NCI-H1930 (cell line): ENCODE measurements at places on chromosomes 16 and 17.

- DNase-seq = no peak
Observed at GRCh38 chr17:2065949-2066400, 11.1 kb downstream of the HIC1 start.

DNA sequence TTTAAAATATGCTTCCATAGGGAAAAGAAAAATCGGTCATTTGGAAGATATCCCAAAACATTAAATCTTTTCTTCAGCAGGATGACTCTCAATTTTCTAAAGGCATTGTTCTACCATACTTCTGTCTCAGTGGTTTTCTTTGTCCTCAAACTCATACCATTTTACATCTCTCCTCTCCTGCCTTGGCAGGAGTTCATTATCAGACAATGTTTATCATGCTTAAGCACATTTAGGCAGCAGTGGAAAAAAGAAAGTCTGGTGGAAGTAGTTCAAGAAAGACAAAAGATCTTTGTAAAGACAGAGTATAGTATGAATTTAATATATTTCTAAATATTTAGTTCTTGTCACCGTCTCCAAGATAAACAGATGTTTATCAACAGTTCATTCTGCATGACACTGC, 68.2 kb downstream of the CDK12 start:
- DNase-seq = no peak

GRCh38 chr16:67155295-67156142, 4.2 kb downstream of the TRADD start:
- peak; percentile 67 for DNase-seq

DNA sequence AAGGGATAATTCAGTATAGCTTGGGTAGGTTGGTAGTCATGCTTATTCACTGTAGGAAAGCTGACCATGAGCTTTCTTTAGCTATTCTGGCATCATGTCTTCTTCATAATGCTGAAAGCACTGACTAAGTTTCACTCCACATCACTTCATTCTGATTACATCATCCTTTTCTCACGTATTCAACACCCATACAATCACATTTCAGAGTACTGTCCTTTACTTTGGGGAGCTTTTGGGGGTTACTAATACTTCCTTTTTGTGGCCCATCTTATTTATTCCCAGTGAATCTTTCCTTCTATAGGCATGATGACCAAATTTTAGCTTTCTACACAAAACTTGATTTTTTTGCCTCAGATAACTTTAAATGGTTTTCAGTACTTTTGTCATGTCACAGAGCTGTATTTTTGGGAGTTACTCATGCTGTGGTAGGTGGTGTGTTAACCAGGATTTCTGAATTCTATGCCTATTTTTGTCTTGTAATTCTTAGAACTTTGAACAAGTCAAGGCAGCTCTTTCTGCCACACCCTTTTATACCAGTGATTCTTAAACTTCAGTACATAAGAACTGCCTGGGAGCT, 23.5 kb downstream of the TADA2A start:
- DNase-seq = no peak

DNA sequence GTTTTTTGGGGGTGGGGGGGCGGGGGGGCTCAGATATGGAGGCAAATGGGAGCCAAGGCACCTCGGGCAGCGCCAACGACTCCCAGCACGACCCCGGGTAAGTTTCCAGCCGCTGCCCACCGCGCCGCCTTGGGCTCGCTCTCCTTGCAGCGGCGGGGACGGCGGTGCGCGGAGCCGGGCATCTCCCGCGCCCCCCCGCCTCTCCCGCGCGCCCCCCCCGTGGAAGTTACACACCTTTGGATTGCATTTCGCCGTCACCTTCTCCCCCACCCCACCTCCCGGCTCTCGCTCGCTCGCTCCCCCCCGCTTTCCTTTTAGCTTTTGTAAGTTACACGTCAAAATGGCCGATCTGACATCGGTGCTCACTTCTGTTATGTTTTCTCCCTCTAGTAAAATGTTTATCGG, 387 bp downstream of the MSI2 start:
- no peak for DNase-seq

- DNase-seq = no peak
Observed at GRCh38 chr16:85571813-85572619, 41.1 kb upstream of the GSE1 start.

DNA sequence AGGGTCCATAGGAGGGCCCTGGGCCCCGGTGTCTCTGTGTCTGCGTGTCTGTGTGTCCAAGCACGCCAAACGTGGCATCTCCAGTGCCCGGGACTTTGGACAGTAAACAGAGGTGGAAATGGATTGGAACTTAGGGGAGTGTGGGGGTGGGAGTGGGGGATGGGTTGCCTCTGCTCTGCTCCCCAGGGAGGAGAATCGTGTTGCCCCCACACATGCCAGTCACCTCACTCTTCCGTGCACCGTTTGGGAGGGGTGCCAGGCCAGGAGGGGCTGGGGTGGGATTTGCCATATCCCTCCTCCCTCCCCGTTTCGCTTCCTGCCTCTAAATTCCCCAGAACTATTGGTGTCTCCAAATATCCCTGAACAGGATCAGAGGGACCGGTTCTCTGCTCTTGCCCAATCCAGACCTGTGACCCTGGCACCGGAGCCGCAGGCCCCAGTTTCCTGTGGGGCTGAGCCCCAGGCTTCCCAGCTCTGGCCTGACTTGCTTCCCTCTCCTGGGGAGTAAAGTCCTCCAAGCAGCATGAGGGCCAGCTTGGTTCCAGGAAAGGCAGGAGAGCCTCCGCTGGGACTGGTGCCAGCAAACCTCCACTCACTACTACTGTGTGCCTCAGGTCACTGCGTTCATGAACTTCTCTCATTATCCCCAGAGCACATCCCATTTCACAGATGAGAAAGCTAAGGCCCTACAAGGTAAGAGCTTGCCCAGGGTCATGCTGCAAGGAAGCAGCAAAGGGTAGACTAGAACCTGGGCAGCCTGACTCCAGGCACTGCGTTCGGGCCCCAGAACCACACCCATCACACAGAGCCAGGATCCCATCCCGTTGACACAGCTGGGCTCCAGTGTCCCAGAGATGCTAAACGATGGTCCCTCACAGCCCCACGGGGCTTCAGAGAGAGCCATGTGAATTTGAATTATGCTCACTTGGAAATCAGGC, at the start of gene ASGR1:
TSS of gene ASGR1 (minus strand) at position 54 of the 938 bp plus-strand sequence. CDS start 807 bp downstream, outside the sequence.
- DNase-seq = no peak

GRCh38 chr17:31579265-31579664, 187.8 kb downstream of the RAB11FIP4 start:
- DNase-seq = no peak

DNA sequence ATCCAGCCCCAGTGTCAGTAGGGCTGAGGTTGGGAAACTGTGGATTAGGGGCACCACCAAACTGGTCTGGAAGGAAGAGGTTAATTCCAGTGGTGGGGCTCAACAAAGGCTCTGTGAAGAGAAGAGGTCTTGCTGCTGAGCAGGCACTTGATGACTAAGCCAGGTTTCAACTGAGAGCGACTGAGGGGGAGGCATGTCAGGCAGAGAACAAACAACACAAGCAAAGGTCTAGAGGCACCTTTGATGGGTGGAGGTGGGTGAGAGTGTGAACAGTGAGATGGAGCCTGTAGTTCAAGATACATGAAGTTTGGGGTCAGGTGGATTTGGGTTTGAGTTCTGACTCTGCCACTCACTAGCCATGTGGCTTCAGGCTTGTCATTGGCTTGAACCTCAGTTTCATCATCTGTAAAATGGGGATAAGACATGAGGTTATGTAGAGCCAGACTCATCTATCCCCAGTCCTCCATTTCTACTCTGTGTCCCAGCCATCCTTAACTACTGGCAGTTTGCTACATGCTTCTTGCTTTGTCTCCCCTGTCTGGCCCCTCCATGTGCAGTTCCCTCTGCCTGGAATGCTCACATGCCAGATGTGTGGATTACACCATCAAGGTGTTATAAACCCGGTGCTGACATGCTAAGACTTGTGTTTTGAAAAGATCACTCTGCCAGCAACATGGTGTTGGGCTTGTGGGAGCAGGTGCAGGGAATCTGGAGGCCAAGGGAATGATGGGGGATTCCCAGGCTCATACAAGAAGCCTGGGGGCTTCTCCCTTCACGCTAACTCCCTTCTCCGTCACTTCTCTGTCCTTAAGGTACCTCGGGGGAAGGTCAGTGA, 3.0 kb upstream of the RMI2 start:
- DNase-seq = no peak

DNA sequence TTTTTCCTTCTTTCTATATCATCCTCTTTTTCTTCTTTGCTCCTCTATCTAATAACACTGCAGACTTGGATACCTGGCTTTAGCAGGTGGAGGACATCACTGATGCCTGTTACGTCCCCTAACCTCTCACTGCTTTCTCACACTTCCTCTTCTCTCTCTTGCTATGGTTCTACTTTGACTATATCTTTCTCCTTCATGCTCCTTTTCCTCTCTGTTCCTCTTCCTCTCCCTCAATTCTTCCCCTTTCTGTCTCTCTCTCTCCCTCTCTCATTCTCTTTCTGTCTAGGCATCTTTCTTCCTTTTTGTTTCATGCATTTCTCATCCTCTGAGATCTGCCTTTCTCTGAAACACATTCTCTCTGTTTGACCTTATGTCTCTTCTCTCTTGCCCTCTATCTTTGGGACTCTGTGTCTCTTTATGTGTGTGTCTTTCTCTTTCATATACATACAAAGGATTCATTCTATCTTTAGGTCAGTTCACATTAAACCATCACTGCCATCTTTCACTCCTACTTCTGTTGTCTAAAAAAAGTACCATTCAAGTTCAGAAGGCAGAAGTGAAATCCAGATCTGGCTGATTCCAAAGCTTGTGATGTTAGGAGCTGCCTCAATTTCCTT, 353.7 kb downstream of the SHISA9 start:
- DNase-seq = no peak

- no peak for DNase-seq
Observed at GRCh38 chr16:28984619-28985135, at the start of gene LAT. Gene LAT, plus strand, starts transcription at chr16:28985052. Its CDS starts 366 bp downstream, at chr16:28985418.

DNA sequence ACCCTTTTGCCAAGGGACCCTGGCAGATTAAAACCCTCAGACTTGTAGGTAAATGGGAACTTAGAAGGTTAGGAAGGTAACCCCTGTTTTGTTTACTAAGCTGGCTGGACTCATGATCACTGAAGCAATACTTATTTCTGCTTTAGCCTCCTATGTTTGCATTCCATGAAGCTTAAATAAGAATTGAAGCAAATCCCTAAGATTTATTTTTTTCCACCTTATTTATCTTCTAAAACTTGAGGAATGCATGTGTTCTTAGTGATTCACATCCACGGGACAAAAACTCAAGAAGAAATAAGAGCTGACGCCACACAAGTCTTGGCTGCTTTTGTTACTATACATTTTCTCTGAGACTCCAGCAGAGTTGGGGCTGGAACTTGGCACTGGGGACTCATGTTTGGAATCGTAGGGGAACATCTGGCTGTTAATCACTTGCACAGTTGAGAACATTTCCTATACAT, 35.5 kb downstream of the CLUAP1 start:
- DNase-seq = no peak

DNA sequence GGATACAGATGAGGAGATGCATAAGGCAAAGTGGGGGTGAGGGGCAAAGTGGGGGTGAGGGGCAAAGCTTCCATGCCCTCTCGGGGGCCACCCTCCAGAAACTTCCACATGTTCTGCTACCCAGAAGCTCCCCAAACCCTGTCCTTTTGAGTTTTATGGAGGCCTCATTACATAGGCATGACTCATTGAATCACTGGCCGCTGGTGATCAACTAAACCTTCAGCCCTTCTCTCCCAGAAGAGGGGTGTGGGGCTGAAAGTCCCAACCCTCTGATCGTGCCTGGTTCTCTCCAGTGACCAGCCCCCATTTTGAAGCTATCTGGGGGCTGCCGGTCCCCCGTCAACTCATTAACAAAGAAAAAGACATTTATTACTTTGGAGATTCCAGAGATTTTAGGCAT, 27.5 kb downstream of the ITGAE start:
- no peak for DNase-seq

DNA sequence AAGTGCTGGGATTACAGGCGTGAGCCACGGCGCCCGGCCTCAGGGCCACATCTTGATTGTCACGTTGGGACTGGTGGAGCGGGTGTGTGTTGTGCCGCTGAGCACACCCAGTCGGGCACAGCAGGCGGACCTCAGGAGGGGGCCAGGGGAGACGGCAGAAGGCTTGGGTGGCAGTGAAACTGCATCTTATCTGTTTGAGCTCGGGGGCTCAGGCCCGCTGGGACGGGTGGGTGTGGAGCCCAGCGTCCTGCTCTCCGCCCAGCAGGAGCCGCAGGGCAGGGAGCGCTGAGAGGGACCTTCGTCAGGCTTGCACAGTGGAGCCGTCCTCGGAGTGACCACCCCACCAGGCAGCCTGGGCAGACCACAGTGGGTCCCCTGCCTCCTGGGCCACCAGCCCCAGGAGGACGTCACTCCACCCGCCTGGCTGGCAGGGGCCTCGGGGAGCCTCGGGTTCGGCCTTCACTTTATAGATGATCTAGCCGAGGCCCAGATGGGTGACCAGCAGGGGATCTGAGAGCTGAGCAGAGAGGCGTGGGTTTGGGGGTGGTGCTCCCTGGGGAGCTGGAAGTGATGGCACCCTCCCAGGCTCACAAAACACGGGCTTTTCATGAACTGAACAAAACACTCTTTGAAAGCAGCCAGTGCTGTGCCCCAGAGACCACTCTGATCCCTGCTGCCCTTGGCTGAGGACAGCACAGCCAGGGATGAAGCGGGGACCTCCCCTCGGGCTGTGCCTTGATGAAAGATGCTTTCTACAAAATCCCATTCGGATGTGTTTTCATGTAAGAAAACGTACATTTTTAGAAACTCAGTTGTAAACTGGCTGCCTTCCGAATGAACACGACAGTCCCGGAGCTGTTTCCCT, 181.1 kb downstream of the SEC14L1 start:
- DNase-seq = no peak

GRCh38 chr17:59488805-59489204, 76.6 kb upstream of the DHX40 start:
- DNase-seq = no peak

- DNase-seq = no peak
Observed at GRCh38 chr17:6648181-6648580, 3.2 kb downstream of the MED31 start.

DNA sequence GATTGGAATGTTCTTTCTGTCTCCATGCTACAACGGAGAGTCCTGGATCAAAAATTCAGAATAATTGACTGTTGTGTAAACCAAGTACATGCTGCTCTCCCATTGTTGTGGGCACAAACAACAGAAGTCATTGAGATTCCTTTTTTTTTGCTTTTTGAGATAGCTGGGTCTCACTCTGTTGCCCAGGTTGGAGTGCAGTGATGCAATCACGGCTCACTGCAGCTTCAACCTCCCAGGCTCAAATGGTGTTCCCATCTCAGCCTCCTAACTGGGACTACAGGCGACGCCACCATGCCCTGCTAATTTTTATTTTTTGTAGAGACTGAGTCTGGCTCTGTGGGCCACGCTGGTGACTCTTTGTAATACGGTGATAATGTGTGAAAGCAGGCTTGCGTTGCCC, 24.5 kb downstream of the NDE1 start:
- no peak for DNase-seq

DNA sequence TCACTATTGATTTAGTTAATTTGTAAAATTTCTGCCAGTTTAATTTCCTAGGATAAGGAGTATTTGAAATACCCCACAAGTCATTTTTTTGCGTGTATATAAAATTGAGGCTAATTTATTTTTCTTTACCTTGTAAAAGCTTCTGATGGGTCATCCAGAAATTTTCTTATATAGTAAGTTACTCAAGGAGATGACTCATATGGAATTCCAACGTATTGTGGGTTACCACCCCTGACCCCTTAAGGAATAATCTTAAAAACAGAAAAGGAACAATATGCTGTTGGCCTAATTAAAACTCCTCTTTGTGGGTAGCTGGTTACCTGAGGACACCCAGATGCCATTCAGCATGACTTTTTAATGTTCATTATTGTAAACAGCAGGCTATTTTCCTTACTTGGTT, 13.6 kb downstream of the HEATR6 start:
- DNase-seq = no peak

- no peak for DNase-seq
Observed at GRCh38 chr16:23149993-23150364, 727 bp upstream of the USP31 start.
